Fibroblast of skin of scalp (primary cell): ENCODE measurements at places on chromosomes 5 and 9.

DNA sequence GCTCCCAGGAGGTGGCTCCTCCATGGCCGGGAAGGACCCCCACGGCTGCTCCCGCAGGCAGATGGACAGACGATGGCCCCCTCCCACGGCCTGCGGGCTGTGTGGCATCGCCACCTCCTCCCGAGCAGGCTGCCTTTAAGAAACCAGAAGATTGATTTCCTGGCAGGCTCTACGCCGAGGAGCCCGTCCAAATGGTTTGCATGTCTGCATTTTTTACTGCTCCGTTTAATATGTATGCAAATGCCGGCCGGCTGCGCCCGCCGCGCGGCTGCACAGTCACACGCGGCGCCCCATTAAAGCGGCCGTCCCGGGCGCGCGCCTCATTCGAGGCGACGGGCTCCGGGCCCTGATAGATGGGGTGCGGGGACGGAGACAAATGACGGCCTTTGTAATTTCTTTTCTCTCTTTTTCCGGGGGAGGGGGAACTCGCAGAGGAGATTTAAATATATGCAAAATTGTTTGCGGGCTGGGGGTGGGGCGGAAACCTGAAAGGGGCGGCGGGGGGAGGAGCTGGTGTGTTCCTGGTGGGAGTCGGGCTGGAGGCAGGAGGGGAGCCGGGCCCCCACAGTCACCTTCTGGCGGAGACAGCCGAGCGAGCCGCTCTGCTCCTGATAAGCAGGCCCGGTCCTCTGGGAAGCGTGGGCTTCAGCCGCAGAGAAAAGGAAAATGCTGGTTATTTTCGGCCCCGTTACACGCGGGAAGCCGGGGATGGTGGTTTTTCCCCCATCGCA, 158.7 kb upstream of the IER5L start:
- DNase-seq: peak; percentile 78

GRCh38 chr5:39055027-39055767, 19.0 kb downstream of the RICTOR start:
- no peak for DNase-seq

DNA sequence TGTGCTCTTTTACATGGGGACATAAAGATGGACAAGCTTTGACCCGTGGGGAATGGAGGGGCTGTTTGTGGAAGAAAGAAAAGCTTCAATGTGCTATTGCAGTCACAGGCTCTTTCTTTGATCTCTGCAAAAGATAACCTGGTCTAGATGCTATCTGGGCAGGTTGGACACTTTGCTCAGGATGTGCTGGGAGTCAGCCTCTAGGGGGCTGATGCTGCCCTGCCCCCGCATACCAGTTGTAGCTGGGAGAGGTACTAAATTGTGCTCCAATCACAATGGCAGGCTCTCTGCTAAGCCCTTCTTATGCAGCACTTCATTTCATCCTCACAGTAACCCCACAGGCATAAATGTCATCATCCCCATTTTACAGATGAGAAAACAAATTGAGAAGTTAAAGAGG, 67.2 kb downstream of the PSD2 start:
- no peak for DNase-seq

GRCh38 chr5:10355071-10355889, 1.8 kb downstream of the MARCHF6 start:
- peak; percentile 75 for DNase-seq

GRCh38 chr5:6452622-6453504, 4.2 kb downstream of the UBE2QL1 start:
- DNase-seq: no peak

GRCh38 chr5:39479537-39479936, 54.8 kb upstream of the DAB2 start:
- no peak for DNase-seq

- DNase-seq: peak; percentile 38
These were observed 39.1 kb downstream of the SHLD3 start for GRCh38 chr5:65663804-65664521.

GRCh38 chr9:92440751-92441046, 16.4 kb upstream of the OMD start:
- no peak for DNase-seq

DNA sequence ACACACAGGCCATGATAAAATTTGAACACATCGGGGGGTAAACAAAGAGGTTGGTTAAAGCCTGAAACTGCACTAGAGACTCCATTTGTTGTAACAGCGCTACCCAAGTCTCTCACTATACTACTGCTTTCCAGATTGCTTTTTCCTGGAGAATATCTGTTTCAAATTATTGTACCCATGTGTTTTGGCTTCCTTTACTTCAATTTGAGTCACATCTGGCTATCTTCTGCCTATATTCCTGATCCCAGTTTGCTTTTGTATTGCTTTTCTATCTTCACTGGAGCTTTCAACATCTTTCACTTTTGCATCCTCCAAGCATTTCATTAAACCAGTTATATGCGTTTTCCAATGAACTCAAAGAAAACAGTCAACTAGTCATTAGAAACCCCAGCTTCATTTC, 404.7 kb downstream of the MLLT3 start:
- DNase-seq: no peak

DNA sequence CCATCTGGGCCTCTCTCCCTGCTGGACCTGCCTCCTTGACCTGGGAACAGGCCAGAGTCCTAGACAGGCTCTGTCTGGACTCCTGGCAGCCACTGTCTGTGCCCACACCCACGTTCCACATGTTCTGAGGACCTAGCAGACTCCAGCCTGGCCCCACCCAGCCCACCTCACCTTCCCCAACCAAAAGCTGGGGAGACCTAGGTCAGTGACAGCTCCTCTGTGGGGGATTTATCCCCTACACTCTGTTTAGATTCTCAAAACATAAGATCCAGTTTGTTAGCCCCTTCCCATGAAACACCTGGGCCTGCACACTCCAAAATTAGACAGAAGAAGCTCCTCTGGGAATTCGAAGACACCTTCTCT, 59.8 kb upstream of the ADAMTS2 start:
- no peak for DNase-seq

DNA sequence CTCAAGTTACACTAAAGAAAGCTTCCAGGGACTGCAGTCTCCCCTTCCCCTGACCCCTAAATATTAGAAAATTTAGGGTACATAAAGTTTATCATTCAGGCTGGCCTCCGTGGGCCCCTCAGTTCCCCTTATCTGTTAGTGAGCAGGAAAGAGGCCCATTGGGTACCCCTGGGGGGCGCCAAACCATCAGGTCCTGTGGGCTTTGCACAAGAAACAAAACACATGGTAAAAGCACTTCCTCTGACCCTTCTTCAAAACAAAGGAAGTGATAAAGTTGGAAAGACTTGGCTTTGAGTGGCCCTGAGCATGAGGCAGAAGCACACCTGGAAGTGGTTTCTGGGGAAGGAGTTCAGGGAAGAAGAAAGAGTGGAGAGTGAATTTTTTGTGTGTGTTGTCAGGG, 213.0 kb downstream of the SMARCA2 start:
- DNase-seq: peak; percentile 27

- no peak for DNase-seq
These were observed 721.2 kb upstream of the COX7C start for GRCh38 chr5:85896514-85896913.

GRCh38 chr5:67395790-67396418, 199.3 kb upstream of the CD180 start:
- DNase-seq: no peak

GRCh38 chr5:18114151-18114757, 480.0 kb downstream of the TAF11L14 start:
- DNase-seq: no peak

- peak; percentile 39 for DNase-seq
These were observed 47.9 kb downstream of the COL5A1 start for GRCh38 chr9:134689321-134690181.

DNA sequence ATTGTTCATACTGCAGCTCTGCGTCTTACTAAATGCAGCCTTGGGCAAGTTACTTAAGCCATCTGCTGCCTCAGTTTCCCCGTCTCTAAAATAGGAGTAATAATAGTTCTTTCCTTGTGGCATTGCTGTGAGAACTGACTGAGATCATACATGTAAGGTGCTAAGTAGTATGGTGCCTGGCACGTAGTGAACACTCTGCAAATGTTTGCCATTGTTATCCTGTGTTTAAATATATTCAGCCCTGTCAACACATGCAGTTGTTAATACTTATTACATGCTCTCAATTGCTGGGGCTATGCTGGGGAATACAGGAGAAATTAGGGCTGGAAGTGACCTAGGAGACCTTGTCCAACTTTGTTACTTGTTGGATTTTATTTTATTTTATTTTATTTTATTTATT, 105.2 kb upstream of the RAI14 start:
- no peak for DNase-seq

- no peak for DNase-seq
These were observed 161.3 kb downstream of the LPAR1 start for GRCh38 chr9:110876929-110877328.

GRCh38 chr5:124909734-124910133, 163.3 kb upstream of the ZNF608 start:
- DNase-seq: no peak

GRCh38 chr5:122415030-122415800, 103.2 kb downstream of the SNCAIP start:
- peak; percentile 72 for DNase-seq

DNA sequence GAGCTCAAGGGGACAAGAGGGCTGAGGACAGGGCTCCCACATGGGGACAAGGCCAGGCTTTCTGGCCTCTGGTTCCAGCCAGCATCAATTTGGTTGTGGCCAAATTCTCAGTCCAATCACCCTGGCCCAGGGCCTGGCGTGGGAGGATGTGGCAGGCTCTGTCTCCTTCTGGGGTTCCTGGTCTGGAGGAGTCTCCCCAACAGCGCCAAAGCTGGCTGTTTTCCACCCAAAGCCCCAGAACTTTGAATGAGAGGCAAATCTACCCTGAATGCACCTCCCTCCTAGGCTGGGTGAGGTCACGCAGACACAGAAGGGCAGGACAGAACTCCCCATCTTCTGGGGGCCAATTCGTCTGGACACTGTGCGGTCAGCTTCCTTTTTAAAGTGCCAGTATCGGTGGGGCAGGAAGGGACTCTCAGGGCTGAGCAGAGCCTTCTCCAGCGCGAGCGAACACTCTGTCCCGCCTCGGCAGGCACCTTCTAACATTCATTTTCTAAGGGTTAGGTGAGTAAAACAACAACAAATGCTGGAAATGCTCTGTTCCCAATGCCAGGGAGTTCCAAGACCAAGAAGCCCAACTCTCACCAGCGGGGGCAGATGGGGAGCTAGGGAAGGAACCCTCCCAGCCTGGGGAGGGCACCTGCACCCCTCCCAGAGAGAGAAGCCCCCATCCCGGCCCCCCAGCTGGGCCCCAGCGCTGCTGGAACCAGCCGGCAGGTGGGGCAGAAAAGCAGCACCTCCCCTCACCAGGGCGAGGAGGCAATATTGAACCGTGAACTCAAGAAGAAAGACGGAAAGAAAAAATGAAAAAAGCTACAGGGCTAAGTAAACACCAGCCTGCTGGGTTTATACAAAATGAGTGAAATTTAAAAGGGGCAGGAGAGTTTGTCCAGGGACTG, 3.7 kb upstream of the DPM2 start:
- no peak for DNase-seq

DNA sequence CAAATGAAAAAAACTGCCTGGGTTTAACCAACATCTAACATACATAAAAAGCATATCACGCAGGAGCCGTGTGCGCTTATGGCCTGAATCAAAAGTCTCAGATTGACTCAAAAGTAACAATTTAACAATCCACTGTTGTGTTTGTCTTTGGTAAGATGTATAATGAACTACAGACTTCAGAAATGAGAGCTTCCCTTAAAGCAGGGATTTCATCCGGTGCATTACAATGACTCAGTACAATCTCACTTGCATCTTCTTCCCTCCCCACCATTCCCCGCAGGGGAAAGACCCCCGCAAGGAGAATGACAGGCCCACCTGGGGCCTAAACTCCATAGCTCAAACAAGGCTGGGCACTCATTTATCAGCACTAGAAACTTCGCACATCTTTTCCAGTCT, 1.4 kb downstream of the ZFR start:
- peak; percentile 53 for DNase-seq

DNA sequence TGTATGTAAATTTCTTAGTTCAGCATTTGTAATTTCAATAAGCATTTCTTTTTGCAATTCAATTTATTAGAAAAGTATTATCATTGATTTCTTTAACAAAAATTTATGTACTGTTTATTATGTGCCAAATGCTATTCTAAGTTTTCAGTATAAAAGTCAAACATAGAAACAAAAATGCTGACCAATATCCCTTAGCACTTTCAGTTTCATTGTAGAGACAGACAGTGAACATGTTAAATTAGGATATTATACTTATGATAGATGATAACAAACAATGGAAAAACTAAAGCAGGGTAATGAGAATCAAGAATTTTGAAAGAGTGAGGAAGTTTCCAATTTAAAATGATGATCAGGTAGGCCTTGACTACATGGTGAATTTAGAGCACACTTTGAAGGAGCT, 1106.0 kb downstream of the TAF11L14 start:
- DNase-seq: no peak

- DNase-seq: peak; percentile 68
These were observed 27.0 kb downstream of the PTGES start for GRCh38 chr9:129725795-129726251.

DNA sequence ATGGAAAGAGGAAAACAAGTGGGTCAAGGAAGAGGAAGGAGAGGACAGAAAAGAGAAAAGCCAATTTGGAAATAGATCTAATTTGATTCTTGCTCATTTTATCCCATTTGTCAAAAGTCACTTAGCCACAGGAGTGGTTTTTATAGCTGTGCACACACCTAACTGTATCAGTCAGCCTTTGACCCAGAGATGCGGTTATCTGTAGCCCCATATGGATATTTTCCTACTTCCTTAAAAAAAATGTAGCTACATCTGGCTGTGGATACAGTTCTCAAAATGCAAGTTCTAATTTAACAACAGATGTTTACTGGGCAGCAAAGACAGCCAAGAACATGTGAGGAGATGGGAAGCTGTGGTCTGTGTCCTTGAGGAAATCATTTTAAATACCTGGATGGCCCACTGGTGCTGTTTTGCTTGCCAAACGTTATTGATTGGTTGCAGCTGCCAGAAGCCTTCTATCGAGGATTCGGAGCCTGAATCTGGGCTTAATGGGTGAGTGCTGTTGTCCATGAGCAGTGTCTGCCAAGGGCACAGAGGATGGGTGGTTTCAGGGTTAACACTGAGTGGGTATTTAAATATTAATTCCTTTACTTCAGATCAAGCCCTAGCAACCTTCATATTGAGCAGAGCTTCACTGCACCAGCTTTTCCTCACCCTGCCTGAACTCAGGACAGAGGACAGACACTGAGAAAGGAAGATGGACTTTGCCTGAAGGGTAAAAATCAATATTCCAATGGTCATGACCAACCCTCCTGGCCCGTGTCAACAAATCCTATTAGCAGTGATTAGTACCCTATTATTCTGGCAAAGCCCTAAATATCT, 92.2 kb downstream of the APBA1 start:
- DNase-seq: no peak

GRCh38 chr9:125989524-125990180, 242.5 kb downstream of the PBX3 start:
- no peak for DNase-seq

- peak; percentile 54 for DNase-seq
These were observed 111.3 kb upstream of the ADRA1B start for GRCh38 chr5:159805021-159805420.

GRCh38 chr5:153365547-153365946, 124.9 kb upstream of the GRIA1 start:
- no peak for DNase-seq

- no peak for DNase-seq
These were observed 79.4 kb downstream of the AUH start for GRCh38 chr9:91282292-91282691.
